ENCODE measurements at places on chromosomes 3 and 15.

DNA sequence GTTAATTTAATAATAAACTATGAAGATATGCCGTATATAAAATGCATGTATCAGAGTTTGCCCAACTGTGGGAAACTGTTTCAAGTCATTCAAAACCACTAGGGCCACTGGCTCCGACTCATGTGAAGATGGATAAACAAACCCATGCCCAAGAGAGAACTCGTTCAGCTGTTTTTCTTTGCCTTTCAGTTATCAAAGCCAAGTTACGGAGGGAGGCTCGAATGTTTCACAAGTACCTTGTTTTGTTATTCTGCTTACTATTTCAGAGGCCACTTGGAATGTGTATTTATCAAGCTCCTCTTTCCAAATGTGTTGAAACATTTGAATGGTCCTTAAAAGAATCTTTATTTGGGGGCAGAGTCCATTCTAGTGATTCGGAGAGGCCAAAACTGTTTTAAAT, 82.1 kb downstream of the DUT start:
- H3K27me3 ChIP-seq = no peaks in the 10 kb centered on the region
- H3K36me3 ChIP-seq = peaks cover 9% of the 10 kb centered on the region
- no peaks in the 10 kb centered on the region for H3K4me1 ChIP-seq
- no peak overlapping the region for H3K4me3 ChIP-seq
- no peak for DNase-seq
- no peak overlapping the region for H3K27ac ChIP-seq

DNA sequence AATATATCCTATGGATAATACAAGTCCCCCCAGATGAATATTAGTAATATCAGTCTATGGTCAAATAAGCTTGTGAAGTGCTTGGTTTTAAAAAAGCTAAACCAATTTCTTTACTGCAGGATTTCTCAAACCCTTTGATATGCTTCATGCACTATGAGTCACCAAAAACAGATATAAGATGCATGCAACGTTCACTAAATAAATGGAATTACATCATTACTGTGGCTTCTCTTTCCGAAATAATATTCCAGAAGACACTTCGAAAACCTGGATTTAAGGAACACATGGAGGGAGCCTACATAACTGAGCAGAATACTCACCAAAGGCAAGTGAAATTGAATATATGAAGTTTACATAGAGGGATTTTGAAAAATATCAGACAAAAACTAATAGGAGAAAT, 126.3 kb upstream of the ABI3BP start:
- no peak overlapping the region for H3K4me3 ChIP-seq
- H3K4me1 ChIP-seq = no peaks in the 10 kb centered on the region
- H3K27me3 ChIP-seq = peaks cover 16% of the 10 kb centered on the region
- H3K27ac ChIP-seq = no peak overlapping the region
- no peak for DNase-seq

DNA sequence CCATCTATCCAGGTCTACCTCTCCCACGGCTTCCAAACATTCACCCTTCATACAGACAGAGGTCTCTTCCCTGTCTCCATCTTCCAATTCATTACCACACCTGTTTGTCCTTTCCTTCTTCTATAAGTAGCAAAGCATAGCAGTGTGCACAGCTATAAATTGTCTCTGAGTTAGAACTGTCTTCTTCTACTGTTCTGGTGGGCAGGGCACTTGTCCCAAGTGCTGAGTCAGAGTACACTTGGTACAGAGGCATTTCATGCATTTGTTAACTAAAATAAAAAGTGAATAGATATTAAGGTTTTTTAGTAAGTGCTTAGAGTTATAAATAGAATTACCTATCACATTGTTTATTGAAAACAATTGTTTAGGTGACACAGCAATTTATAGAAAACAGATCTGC, 150.1 kb upstream of the CCDC54 start:
- H3K4me3 ChIP-seq = no peak overlapping the region
- no peak overlapping the region for H3K27ac ChIP-seq
- H3K27me3 ChIP-seq = no peaks in the 10 kb centered on the region
- H3K36me3 ChIP-seq = no peaks in the 10 kb centered on the region

DNA sequence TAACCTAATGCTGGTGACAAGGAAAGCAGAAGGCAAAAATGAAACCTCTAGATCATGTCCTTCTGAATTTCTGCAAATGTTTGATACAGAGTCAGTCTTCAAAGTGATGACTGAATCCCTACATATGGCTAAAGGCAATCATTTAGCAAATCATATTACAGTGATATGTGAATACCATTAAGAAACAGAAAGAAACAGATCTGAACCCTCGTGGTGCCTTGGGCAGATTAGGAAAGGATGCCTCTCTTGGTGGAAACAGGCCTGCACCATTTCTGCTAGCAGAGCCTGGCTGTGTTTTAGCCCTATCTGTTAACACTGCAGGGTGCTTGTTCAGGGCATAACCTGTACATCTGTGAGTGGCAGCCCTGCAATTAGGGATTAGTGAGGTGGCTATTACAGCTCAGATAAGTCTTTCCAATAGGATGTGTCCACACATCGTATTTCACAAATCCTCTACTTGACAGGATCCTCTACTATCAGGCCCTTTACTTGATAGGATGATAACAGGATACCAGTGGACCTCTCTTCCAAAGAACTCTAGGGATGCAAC, 12.1 kb downstream of the SEC22C start:
- peaks cover 6% of the 10 kb centered on the region for H3K4me1 ChIP-seq
- no peak for DNase-seq
- H3K4me3 ChIP-seq = no peak overlapping the region
- H3K27me3 ChIP-seq = no peaks in the 10 kb centered on the region
- H3K27ac ChIP-seq = no peak overlapping the region
- peaks cover 25% of the 10 kb centered on the region for H3K36me3 ChIP-seq

- H3K4me3 ChIP-seq = no peak overlapping the region
- H3K27ac ChIP-seq = no peak overlapping the region
- H3K27me3 ChIP-seq = no peaks in the 10 kb centered on the region
- DNase-seq = no peak
- H3K36me3 ChIP-seq = peaks cover 9% of the 10 kb centered on the region
These were observed 227.2 kb upstream of the GOLIM4 start for GRCh38 chr3:168322941-168323340.

DNA sequence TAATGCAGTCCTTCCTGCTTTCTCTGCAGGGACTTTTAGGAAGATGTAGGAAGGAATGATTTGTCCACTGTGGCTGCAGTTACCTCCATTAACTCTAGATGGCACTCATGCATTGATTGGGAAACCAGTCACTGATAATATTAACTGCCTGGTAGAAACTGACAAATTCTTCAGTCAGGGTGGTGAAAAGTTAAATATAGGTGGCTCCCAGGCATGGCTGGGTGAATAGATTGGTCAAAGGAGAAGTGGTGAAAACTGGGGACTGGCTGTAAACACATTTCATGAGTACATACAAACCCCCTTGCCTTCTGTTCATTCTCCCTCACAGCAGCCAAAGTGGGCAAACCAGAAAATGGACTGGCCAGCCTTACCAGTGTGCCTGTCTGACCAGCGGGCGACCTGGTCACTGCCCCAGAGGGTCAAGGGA, 333.4 kb downstream of the THSD4 start:
- no peaks in the 10 kb centered on the region for H3K36me3 ChIP-seq

DNA sequence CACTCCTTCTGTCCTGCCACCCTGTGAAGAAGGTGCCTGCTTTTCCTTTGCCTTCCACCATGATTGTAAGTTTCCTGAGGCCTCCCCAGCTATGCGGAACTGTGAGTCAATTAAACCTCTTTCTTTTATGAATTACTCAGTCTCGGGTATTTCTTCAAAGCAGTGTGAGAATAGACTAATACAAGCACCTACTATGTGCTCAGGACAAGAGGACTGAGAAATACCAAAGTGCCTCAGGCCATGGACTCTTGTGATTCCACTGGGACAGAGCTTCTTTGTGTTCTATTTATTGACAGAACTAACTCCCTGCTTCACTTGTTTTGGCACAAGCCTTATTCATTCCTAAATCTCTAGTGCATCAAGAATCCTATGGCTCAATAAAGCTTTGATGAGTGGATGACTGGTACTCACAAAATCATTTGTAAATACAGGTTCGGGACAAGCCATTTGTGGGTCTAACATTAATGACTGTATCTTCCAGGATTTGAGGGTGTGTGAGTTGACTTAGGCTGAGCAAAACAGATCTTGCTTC, 204.2 kb downstream of the PDCD6IP start:
- no peak for DNase-seq
- H3K36me3 ChIP-seq = no peaks in the 10 kb centered on the region
- H3K4me1 ChIP-seq = peaks cover 39% of the 10 kb centered on the region
- H3K27me3 ChIP-seq = no peaks in the 10 kb centered on the region
- H3K4me3 ChIP-seq = no peak overlapping the region

- no peaks in the 10 kb centered on the region for H3K27me3 ChIP-seq
- peaks cover 41% of the 10 kb centered on the region for H3K4me1 ChIP-seq
- peak; percentile 41 for DNase-seq
- peak overlapping the region; percentile 95 for H3K27ac ChIP-seq
These were observed 508 bp downstream of the GORASP1 start for GRCh38 chr3:39106851-39107387.

DNA sequence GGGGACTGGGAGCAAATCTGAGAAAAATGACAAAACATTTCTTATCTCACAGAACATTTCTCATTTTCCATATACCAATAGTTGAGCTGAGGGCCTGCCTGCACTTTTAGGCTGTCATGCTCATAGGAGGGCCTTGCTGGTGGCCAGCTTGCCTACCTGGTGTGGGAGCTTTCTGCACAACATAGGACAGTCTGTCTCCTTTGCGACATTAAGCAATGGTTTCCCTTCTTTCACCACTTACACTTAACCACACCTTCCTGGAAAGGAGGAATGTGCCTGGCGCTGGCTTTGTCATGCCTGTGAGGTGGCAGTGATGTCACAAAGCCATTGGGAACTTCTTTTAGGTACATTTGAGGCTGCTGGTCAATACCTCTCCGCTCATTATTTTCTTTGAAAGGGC, 5.7 kb downstream of the SNAPC5 start:
- H3K4me1 ChIP-seq = peaks cover 6% of the 10 kb centered on the region

- no peak overlapping the region for H3K4me3 ChIP-seq
- H3K27me3 ChIP-seq = no peaks in the 10 kb centered on the region
- H3K4me1 ChIP-seq = no peaks in the 10 kb centered on the region
- H3K27ac ChIP-seq = no peak overlapping the region
- no peak for DNase-seq
- H3K36me3 ChIP-seq = peaks cover 6% of the 10 kb centered on the region
These were observed 288.5 kb downstream of the VGLL3 start for GRCh38 chr3:86702381-86702958.

DNA sequence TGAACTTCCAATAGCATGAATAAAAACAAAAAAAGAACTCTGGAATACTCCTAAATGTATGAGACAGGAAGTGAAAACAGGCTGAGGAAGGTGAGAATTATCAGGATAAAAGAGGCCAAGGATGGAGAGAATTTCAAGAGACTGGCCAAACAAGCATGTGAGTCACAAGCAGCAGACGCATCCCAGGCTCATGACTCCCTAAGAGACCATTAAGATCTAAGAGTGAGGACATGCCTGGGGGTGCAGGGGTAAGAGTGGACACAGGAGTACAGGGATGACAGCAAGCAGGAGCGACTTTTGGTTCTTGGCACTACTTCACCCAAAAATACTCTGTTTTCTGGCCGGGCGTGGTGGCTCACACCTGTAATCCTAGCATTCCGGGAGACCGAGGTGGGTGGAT, 7.1 kb downstream of the SCAMP2 start:
- peaks cover 20% of the 10 kb centered on the region for H3K4me1 ChIP-seq
- DNase-seq = no peak
- no peaks in the 10 kb centered on the region for H3K27me3 ChIP-seq
- H3K27ac ChIP-seq = peak overlapping the region; percentile 5
- peaks cover 9% of the 10 kb centered on the region for H3K36me3 ChIP-seq

- no peaks in the 10 kb centered on the region for H3K36me3 ChIP-seq
- no peaks in the 10 kb centered on the region for H3K4me1 ChIP-seq
- H3K27ac ChIP-seq = no peak overlapping the region
- H3K4me3 ChIP-seq = no peak overlapping the region
These were observed 101.7 kb upstream of the TP63 start for GRCh38 chr3:189529468-189529867.

DNA sequence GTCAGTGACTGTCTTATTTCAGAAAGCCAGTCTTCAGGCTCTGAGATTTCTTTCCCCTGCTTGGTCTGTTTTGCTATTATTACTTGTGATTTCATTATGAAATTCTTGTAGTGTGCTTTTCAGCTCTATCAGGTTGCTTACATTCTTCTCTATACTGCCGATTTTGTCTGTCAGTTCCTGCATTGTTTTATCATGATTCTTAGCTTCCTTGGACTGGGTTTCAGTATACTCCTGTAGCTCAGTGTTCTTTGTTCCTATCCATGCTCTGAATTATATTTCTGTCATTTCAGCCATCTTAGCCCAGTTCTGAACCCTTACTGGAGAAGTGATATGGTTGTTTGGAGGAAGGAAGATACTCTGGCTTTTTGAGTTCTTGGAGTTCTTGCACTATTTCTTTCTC, 40.5 kb downstream of the CEP63 start:
- peaks cover 52% of the 10 kb centered on the region for H3K36me3 ChIP-seq
- H3K27ac ChIP-seq = no peak overlapping the region
- no peaks in the 10 kb centered on the region for H3K27me3 ChIP-seq
- H3K4me1 ChIP-seq = no peaks in the 10 kb centered on the region
- DNase-seq = no peak

DNA sequence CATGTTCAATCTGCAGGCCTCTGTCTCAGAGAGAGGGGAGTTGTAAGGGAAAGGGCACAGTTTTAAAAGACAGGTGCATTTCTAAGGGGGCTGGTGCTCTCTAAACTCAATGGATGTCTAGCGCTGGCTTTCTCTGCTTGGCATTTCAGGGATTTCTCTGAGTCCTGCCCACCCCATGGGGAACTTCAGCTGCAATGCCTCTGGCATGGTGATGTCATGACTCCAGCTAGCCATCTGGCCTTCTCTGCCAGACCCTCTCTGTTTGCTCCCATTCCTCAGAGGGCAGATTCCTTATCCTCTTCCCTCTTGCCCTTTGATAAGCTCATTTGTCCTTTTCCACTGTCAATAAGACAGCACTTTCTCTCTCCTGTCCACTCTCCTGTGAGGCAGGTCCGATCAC, 40.8 kb downstream of the RPLP1 start:
- no peak for DNase-seq
- peaks cover 11% of the 10 kb centered on the region for H3K4me1 ChIP-seq
- H3K27ac ChIP-seq = no peak overlapping the region
- H3K4me3 ChIP-seq = no peak overlapping the region
- H3K27me3 ChIP-seq = no peaks in the 10 kb centered on the region
- H3K36me3 ChIP-seq = no peaks in the 10 kb centered on the region

GRCh38 chr3:117885011-117885441, 1149.6 kb downstream of the IGSF11 start:
- H3K4me3 ChIP-seq = no peak overlapping the region
- no peaks in the 10 kb centered on the region for H3K36me3 ChIP-seq
- H3K4me1 ChIP-seq = no peaks in the 10 kb centered on the region
- H3K27me3 ChIP-seq = no peaks in the 10 kb centered on the region

DNA sequence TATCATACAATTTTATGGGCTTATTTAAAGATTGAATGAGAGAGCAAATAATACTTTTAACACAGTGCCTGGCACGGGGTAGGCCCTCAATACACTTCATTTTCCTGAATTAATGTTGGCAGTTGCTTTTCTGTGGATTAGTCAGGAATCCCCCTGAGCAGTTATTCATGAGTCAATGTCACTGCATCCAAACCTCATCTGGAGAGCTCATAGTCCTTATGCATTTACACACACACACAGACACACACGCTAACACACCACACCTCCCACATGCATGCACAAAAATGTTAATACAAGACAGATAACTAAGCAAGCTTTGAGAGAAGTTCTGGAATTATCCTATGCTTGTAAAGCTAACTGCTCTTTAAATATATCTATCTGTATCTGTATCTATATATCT, 34.0 kb upstream of the TNFAIP8L3 start:
- no peaks in the 10 kb centered on the region for H3K36me3 ChIP-seq
- no peak overlapping the region for H3K4me3 ChIP-seq
- H3K27me3 ChIP-seq = no peaks in the 10 kb centered on the region
- no peak for DNase-seq
- no peak overlapping the region for H3K27ac ChIP-seq
- no peaks in the 10 kb centered on the region for H3K4me1 ChIP-seq

All from neural crest cell (in vitro differentiated cells).